Kidney capillary endothelial cell (primary cell): ENCODE measurements at places on chromosomes 11 and 22.

DNA sequence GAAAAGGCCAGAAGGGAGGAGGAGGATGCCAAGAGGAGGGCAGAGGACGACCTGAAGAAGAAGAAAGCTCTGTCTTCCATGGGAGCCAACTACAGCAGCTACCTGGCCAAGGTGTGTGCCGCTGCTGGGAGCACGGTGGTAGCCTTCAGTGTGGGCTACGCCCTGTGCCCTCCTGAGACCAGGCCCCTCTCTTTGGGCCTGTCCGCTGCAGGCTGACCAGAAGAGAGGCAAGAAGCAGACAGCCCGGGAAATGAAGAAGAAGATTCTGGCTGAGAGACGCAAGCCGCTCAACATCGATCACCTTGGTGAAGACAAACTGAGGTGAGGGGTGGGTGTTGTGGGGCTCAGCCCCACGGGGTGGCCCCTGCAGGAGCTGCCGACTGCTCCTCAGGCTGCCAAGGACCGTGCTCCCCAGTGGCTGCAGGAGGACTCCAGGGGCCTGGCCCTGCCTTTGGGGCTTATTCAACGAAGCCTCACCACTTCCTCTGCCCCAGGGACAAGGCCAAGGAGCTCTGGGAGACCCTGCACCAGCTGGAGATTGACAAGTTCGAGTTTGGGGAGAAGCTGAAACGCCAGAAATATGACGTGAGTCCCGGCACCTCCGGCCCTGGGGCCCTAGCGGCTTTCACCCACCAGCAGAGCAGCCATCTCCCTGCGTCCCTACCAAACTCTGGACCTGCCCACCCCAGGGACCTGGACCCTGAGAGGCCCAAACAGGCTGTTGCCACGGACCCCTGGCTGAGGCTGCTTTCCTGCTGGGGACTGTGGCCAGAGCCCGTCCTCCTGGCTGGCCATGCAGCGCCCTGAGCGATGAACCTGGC is 12.6 kb upstream of the MRPL23 start:
- DNase-seq, result no peak

DNA sequence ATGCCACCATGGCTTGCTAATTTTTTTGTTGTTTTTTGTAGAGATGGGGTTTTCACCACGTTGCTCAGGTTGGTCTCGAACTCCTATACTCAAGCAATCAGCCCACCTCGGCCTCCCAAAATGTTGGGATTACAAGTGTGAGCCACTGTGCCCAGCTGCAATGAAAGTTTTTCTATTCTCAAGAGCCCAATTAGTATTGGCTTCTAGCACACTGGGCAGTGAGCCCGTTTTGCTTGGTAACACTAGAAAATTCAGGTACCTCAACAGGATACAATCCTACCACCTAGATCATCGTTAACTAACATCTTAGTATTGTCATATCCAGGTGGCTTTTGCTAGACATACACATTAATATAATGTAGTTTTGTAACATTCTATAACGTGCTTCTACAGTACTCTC is 19.0 kb downstream of the SEC14L3 start:
- no peak for DNase-seq

DNA sequence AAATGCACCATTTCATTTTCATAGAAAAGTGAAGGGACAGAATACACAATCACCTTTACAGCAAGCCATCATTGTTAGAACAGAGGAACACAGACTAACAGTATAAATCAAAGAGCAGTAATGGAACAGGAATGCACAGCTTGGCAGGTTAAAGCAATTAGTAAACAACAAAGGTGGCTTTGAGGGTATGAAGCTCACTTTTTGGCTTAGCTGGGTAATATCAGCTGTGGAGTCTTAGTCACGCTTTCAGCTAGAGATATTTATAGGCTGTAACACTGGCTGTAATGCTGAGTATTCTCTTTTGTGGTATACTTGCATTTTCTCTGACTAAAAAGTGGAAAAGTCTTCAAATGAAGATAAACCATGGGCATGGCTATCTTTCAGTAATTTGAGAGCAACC is 1780.5 kb downstream of the LRRC4C start:
- DNase-seq, result no peak

GRCh38 chr22:36344106-36344827 is 43.5 kb downstream of the MYH9 start:
- DNase-seq, result no peak

DNA sequence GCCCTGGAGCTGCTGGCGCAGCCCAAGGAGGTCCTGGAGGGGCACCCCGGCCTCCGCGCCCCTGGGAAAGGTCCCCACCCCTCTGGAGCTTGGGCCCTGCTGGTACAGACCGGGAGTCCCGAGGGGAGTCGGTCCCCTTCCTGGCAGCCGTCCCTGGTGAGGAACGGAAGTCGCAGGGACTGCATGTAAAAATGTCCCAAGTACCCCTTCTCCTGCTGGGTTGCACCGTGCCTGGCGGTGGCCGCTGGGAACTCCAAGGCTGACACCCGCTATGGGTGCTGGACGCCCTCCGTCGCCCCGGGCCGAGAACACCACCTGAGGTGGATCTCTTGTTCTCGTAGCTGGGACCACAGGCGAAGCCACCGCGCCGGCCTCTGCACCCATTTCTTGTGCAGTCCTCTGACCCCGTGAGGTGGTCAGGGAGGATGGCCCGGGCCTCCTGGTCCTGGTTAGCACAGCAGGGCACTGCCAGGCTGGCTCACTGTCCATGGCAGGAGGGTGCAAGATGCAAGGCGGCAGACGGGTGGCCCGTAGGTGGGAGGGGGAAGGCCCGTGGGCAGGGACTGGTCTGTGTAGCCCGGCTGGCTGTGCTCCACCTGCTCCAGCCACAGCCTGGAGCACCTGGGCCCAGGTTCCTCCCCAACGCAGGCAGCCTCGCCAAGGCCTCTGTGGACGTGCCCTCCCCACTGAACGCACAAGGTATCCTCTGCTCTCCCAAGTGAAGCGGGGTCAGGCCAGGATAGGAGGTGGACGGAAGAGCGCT is 165.2 kb downstream of the IGLL1 start:
- no peak for DNase-seq

DNA sequence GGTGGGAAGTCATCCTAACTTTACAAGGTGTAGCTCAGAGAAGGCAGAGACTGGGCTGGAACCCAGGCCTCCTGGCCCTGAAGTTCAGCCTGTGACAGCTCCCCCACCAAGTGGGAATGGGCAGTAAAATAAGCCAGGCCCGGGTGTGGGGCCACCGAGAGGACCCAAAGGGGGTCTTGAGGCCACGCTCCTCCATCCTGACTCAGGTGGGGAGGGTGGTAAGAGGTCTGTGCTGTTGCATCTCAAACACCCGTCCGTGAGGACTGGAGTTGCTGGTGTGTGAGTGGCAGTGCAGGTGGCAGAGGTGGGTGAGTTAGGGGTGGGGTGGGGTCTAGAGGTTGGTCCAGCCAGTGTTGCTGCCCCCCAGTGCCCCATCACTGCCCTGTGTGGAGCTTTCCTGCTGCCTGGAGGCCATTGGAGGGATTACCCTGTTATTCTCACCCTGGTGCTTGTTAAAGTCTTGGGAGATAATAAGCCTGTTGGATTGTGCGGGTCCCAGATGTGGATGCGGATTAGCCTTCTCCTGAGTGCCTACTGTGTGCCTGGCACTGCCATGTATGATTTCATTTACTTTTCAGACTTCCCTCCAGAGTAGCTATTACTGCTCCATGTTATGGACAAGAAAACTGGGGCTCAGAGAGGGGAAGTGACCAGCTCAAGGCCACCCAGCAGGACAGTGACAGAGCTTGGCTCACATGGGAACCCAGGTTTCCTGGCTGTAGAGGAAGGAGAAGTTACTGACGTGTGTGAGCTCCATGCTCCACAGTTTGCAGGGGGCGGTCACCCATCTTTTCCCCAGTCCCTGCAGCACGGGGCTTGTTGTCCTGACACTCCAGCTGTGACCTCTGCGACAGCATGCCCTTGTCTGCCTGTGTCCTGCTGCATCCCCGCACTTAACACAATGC is 12.9 kb downstream of the SERPINH1 start:
- DNase-seq, result no peak
